ENCODE measurements at places on chromosomes 16 and 17. TPM values are rescaled to one million over a fixed set of nuclear protein-coding genes. Genes with fewer than 3 reads are reported as not detected.

KCNJ18 gene
- total RNA-seq = not detected

ZNF423 gene
- total RNA-seq = 35.0 TPM

DNA sequence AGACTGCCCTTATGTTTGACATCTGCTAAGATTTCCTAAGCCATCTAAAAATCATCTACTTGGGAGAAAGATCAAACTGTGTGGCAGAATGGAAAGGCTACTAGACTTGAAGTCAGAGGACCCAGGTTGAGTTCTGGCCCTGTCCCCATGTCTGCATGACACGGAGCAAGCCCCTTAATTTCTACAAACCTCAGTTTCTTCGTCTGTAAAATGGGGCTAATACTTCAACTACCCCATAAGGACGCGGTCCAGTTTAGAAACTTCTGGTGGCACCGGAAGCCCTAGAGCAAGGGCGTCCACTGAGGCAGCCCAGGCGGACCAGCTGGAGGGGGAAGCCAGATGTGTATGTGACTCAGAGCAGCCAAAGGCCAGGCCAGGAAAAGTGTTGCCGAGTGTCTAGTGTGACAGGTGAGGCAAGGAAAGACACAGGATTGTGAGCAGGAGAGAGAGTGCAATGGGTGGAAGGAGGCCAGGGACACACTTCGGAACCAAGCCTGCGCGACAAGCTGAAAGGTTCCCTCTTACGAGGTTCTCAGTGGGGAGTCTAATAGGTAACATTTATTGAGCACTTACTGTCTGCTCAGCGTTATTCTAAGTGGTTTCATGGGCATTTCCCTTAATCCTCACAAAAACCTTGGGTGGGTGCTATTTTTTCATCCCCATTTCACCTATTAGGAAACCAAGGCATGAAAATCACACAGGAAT is 17.8 kb upstream of the PITPNM3 start:
- DNase-seq = no peak
- H3K27ac ChIP-seq = no peak overlapping the region
- no peaks in the 10 kb centered on the region for H3K27me3 ChIP-seq
- no peak overlapping the region for H3K4me3 ChIP-seq
- H3K4me1 ChIP-seq = no peaks in the 10 kb centered on the region

DNA sequence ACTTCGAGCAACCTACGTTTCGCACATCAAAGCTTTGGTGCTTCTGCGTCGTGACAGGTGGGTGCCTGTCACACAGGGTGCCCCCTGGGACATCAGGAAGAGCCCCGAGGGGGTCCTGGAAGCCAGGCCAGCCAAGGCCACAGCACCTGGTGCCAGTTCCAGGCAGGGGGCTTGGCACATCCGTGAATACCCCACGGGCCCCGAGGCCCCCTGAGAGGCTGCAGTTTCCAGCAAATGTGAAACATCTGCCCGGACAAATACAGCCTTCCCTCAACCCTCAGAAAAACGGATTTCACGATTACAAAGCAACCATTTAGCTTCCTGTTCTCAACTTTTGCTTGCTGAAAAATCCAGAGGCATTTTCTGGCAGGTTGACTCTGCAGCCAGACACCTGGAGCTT is 109.3 kb upstream of the METRNL start:
- no peak overlapping the region for H3K27ac ChIP-seq
- no peaks in the 10 kb centered on the region for H3K4me1 ChIP-seq
- peak; percentile 13 for DNase-seq
- no peak overlapping the region for H3K4me3 ChIP-seq
- H3K27me3 ChIP-seq = no peaks in the 10 kb centered on the region

Data from endodermal cell (in vitro differentiated cells).